SK-N-DZ (cell line): ENCODE measurements at places on chromosomes 2 and 18.

DNA sequence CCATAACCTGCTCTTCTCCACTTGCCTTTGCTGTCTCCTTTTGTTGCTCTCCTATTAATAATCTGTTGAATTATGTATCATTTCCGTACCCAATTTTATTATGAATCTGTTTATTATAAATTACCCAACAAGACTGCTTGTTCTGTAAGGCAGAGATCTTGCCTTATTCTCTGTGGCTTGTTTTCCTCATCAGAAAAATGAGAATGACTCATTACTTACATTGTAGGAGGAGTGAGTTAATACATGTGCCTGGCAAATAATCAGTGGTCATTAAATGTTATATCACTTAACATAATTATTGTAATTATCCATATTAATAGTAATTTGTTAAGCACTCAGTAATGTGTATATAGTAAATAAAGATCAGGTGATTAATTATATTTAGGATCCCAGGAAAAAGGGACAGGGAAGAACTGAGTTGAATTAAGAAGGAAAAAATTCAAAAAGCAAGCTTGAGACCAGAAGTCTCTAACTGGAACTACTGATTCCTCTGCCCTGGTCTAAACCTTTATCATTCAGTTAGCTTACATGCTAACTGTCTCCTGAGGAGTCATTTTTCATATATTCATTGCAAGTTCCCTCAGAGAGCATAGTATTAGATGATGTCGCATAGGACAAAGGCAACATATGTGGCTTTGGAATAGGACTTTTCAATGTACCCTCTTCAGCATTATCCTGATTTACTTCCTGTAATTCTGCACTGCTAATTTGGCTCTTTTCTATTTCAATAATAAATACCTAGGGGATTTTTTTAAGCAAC lies 335.7 kb downstream of the GALNT13 start:
- DNase-seq = no peak

GRCh38 chr2:119228136-119228535 lies 4.5 kb downstream of the STEAP3 start:
- no peak for DNase-seq

DNA sequence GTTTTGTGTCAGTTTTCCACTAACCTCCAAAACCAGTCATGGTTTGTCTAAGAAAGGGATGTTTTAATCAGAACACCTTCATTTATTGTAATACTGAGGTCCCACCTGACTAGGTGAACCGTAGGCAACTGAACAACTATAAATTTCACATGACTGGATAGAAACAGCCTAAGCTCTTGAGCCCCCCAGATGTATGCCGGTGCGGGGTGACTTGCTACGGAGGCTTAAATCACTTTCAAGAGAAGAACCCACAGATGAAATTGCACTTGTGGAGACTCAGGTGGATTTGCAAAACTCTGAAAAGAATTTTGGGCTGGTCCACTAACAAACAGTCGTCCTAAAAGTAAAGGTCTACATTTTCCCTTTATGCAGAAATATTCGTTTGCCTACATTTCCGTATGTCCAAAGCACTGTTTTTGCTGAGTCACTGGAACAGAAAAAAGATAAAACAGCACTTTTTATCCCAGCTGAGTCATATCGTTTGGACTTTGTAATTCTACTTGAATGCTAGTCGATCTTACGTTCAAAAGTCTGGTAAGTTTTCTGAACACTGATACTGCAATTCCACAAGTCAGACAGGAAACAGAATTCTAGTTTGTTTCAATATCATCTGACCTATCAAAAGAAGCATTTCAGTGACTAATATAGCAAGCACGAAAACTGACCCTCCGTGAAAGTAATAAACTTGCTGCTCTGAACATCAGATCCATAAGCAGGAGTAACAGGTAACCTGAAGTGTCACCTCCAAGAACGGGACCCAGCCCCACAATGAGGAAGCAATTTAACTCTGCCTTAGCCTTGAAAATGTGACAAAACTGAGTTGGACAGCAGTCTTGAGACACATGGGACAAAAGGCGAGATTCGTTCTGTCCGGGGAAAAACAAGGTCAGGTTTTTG lies 18.1 kb downstream of the ZNF516 start:
- DNase-seq = no peak

DNA sequence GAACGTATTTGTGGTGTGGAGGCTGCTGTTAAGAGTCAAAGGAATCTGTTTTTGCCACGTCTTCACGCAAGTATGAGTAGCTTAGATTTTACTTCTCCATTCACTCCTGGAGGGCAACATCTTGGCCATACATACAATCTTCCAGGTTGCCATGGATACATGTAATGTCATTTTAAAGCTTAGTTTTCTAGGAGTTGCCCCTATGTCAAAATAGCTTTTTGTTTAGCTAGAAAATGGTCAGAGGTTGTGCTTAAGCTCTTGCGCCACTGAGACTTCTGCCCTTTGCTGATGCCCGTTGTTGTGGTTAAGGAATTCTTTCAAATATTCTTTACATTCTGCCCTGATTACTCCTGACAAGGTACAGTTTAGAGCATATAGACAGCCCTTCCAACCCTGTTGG lies 245.4 kb upstream of the TFPI start:
- no peak for DNase-seq

DNA sequence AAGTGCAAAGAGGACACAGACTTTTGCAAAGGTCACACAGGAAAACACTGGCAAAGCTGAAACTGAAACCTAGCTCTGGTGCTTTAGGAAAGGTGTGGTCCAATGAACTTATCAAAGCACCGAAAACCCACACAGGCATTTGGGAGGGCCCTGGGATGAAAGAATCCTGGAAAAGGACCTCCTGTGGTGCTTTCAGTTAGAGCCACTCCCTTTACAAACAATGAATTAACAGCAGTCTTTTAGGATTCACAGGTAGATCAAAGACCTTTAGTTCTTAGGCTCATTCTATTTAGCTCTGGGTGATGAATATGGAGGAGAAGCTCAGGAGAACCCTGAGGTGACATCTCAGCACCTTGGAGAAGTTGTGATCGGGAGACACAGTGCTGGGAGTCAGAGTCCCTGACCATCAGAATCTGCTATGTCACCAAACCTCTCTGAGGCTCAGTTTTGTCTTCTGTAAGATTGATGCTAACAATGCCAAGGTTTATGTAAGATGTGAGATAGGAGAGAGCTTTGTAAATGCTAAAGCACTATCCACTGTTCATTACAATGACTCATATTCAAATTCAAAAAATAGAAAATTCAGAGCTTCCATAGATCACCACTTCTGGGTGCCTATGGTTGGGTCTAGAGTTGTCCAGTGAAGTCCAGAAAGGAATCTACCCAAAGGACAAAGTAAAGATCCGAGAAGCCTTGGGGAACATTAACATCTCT lies 39.3 kb downstream of the VSNL1 start:
- no peak for DNase-seq

GRCh38 chr2:202361108-202361507 lies 15.0 kb upstream of the BMPR2 start:
- DNase-seq = no peak

- DNase-seq = no peak
Observed at GRCh38 chr18:4251873-4252272, 203.2 kb downstream of the DLGAP1 start.

GRCh38 chr2:207505728-207506127 lies 24.0 kb upstream of the CREB1 start:
- DNase-seq = no peak

GRCh38 chr2:15539999-15540398 lies 21.1 kb downstream of the NBAS start:
- DNase-seq = no peak

- DNase-seq = no peak
Observed at GRCh38 chr2:178163395-178163794, 30.9 kb upstream of the OSBPL6 start.

DNA sequence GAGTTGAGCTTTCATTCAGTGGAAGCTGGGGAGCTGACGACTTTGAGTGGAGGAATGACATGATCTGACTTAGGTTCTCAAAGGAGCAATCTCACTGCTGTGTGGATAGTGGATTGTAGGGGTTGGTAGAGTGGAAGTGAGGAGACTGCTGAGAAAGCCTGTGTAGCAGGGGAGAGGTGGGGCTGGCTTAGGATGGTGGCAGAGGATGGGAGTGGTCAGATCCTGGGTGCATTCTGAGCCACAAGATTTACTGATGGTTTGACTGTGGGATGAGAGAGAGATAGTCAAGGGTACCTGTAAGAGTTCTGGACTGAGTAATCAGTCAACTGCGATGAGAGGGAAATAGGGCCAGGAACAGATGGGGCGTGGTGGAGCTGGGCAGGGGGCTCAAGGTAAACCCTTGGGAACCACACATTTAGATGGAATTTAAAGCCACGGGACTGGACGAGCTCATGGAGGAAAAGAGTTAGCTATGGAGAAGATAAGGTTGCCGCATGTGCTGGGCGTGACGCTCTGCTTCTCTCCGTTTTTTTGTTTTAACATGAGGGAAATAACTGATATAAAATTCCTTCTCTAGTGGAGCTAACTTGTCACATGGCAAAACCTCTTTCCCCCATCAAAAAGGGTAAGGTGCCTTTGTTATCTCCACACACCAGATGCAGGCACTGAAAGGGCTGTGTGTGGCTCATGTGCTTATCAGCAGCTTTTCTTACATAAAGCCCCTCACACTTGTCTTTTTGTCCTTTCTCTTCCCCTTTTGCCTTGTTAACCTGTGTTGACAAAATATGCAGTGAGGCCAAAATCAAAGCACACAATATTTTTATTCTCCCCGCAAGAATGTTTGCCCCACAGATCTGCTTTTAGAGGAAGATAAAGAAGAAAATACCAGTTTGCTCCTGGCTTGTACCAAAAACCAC lies 379.8 kb downstream of the TSN start:
- DNase-seq = no peak

GRCh38 chr18:11488175-11488574 lies 121.2 kb upstream of the SLC35G4 start:
- DNase-seq = no peak

DNA sequence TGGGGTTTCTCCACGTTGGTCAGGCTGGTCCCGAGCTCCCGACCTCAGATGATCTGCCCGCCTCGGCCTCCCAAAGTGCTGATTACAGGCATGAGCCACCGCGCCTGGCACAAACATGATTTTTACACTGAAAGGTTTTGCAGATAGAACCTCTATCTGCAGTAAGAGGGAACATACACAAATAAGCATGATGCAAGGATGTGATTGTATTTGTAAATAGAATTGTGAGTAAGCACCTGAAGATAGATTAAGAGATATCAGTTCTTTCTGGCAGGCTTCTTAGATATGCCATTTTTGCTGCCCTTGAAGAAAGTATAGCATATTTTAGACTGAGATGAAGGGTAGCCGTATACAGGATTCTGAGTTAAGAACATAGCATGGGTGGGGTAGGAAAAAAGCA lies 3.6 kb downstream of the COMMD1 start:
- no peak for DNase-seq

GRCh38 chr2:130823171-130823885 lies 13.4 kb upstream of the ARHGEF4 start:
- no peak for DNase-seq

DNA sequence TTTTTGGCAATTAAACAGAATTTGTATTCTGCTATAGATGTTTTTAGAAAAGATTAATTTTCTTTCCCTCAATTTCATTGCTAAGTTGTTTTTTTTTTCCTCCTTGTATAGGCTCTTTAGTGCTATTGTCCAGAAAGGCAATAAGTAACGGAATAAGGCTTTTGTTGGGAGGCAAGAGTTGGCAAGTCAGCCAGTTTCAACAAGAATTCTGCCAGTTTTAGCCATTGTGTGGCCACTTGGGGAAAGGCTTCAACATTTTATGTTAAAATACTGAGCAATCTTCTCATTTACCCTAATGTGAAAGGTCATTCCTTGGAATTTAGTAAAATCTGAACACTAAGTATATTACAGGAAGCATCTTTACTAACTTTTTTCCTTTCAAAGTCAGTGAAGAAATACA lies 9.6 kb downstream of the CALCRL start:
- DNase-seq = no peak

- no peak for DNase-seq
Observed at GRCh38 chr18:41315134-41315533, 639.9 kb upstream of the PIK3C3 start.

DNA sequence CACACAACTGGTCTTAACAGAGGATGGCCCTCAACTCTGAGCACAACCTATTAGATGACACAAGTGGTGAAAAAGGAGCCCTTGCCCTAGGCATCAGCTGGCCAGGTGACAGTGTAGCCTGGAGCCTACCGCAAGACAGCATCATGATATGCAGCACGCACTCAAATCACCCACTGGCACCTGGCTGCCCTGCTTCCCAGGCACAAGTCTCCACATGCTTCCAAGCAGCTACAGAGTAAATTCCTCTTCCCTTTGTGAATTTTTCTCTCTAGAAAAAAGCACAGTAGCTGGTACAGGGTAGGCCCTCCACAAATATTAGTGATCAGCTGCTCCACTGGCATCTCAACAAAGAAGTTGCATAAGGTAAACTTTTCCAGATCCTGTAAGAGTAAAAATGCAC lies 6.0 kb downstream of the FBXO15 start:
- DNase-seq = no peak
